ENCODE measurements at places on chromosomes 1 and 21.

GRCh38 chr1:152112101-152112884, 3.0 kb downstream of the TCHH start:
- no peak for DNase-seq

GRCh38 chr21:46308431-46308830, 15.2 kb downstream of the C21orf58 start:
- DNase-seq = no peak

GRCh38 chr1:224149709-224150108, 33.3 kb upstream of the DEGS1 start:
- DNase-seq = no peak

DNA sequence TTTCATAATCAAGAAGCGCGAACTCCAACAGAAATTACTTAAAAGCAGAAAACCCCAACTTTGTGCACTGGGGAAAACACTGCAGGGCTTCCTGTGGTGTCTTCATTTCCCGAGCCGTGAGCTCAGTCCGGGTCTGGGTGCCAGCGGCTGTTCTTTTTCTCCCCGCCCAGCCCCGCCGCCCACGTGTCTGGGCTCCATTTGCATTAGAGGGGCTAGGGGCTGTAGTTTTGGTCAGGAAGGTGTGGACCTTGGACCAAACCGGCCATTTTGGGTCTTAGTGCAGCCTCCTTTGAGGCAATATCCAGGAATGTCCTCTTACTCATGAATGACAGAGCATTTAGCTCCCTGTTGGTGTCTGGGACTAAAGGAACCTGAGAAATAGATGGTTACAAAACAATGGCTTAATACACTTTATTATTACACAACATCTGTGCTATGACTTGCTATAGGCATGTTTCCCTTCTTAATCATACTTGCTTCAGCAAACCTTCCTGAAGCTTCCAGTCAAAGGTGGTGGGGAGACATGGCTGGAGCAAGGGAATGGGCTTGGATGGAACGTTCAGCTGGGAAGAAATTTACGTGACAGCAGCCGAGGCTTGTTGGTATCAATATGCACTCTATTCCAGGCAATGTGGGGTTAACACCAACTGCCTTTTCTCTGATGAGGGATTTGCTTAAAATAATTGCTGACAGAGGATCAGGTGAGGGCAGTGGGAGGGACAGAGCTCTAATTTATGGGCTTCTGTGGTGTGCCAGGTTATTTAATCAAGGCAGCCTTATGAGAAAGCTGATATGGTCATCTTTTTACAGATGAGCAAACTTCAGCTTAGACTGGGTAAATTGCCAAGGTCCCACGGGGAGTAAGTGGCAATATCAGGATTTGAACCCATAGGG, 1.1 kb downstream of the AGTRAP start:
- no peak for DNase-seq

DNA sequence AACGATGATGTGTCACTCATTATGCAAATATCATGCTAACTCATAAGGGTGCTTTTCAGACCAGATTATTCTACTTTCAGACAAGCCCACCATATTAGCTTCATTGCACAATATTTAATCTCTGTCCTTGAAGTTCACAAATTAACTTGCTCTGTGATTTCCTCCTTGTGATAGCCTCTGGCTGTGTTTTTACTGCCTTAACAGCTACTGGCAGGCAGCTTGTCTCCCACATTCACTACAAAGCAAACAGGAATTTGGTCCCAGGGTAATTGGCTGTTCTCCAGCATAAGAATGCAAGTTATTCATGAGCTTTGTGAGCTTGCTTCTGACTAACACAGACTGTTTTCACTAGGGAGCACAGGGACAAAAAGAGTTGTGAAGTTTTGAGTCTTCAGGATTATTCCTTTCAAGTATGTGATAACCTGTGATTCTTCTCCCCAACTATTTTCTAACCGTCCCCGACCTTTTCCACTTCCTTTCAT, 87.9 kb upstream of the HMCN1 start:
- no peak for DNase-seq

All from activated CD8-positive, alpha-beta memory T cell treated with anti-CD3 and anti-CD28 coated beads for 48 hours (primary cell).